ENCODE measurements at places on chromosomes 2 and 18.
A peak's percentile ranks its signal among the peaks of the same experiment; 100 is the strongest.

- DNase-seq = no peak
Observed at GRCh38 chr2:138359532-138359931, 142.0 kb upstream of the SPOPL start.

DNA sequence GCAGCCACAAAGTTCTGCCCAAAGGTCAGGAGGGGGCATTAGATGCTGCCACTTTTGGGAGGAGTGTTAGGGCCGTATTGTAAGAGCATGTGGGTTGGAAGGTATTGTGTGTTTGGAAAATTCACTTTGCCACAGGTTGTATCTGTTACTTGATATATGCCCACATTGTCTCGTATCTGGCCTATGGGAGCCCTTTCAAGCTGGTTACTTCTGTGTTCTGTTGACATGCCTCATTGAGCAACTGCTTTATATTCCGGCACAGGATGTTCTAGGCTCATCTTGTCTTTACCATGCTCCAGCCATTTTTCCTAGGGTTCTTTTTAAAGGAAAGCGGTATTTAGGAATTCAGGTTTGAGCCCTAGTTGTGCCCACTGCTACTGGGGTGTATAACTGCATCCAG lies 6.0 kb downstream of the ADNP2 start:
- no peak for DNase-seq

- peak; percentile 88 for DNase-seq
Observed at GRCh38 chr2:64488050-64488974, 34.4 kb downstream of the LGALSL start.

- no peak for DNase-seq
Observed at GRCh38 chr2:181407171-181407570, 50.0 kb upstream of the ITGA4 start.

Measured in osteocyte (in vitro differentiated cells).